ENCODE measurements at places on chromosomes 2 and 18. TPM values are rescaled to one million over a fixed set of nuclear protein-coding genes. Genes with fewer than 3 reads are reported as not detected.

Gene CRACDL
- 4.2 TPM for total RNA-seq

Gene MRO
- total RNA-seq: 0.16 TPM

Gene ABCB11
- total RNA-seq: 0.02 TPM

Gene COL4A3
- total RNA-seq: 1.3 TPM

Gene IL36RN
- total RNA-seq: 0.14 TPM

Gene C2orf81
- total RNA-seq: 3.1 TPM

Measured in A549 treated with Hydrocortisone at 1 μM for 4 hours (cell line).